Endodermal cell (in vitro differentiated cells): ENCODE measurements at places on chromosomes 6 and 20. TPM values are rescaled to one million over a fixed set of nuclear protein-coding genes. Genes with fewer than 3 reads are reported as not detected.

The HSF2 gene
- total RNA-seq, result 18.1 and 21.0 TPM in 2 replicates

The COQ3 gene
- 8.7 and 10.5 TPM in 2 replicates for total RNA-seq

GRCh38 chr20:15297059-15297875 is 959.9 kb upstream of the FLRT3 start:
- no peaks in the 10 kb centered on the region for H3K4me1 ChIP-seq
- H3K36me3 ChIP-seq, result no peaks in the 10 kb centered on the region
- no peak overlapping the region for H3K4me3 ChIP-seq
- H3K27ac ChIP-seq, result no peak overlapping the region

The ADGRF4 gene
- total RNA-seq, result 1.3 and 1.5 TPM in 2 replicates

The SYTL3 gene
- total RNA-seq, result 0.45 to 0.58 TPM (median 0.57 TPM) in 3 replicates

DNA sequence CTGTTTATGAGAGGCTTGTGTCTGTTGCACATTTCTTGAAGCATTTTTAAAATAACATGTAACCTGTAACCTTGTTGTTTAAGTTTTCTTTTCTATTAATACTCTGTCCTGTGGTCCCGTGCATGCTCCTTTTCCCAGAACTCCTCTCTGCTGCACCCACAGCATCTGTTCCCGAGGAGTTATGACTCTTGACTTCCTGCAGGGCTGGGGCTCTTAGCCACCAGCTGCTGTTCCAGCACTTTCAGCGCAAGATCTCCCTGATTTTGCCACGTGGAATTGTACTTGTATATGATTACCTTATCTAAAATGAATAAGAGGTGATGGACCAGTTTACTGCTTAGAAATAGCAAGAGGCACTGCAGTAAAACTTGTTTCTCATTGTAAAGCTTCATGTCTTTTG is 150.6 kb downstream of the QKI start:
- no peak overlapping the region for H3K4me3 ChIP-seq
- H3K36me3 ChIP-seq, result peaks cover 44% of the 10 kb centered on the region
- H3K27me3 ChIP-seq, result no peaks in the 10 kb centered on the region
- no peak overlapping the region for H3K27ac ChIP-seq
- DNase-seq, result no peak
- no peaks in the 10 kb centered on the region for H3K4me1 ChIP-seq

The REM1 gene
- not detected in 3 replicates for total RNA-seq

- H3K36me3 ChIP-seq, result no peaks in the 10 kb centered on the region
- no peaks in the 10 kb centered on the region for H3K4me1 ChIP-seq
- no peaks in the 10 kb centered on the region for H3K27me3 ChIP-seq
- no peak for DNase-seq
Measured at GRCh38 chr6:109491207-109491938, 8.4 kb upstream of the ZBTB24 start.

- H3K4me3 ChIP-seq, result no peak overlapping the region
- no peak overlapping the region for H3K27ac ChIP-seq
- no peak for DNase-seq
Measured at GRCh38 chr6:55957961-55958422, 82.6 kb upstream of the BMP5 start.

- no peak overlapping the region for H3K4me3 ChIP-seq
- no peak overlapping the region for H3K27ac ChIP-seq
- no peaks in the 10 kb centered on the region for H3K36me3 ChIP-seq
- no peaks in the 10 kb centered on the region for H3K4me1 ChIP-seq
- no peaks in the 10 kb centered on the region for H3K27me3 ChIP-seq
Measured at GRCh38 chr6:169904051-169904922, 152.9 kb downstream of the ERMARD start.

The ZNF341 gene
- 3.5 to 6.4 TPM (median 5.4 TPM) in 3 replicates for total RNA-seq

The PCNA gene
- total RNA-seq, result 169 and 172 TPM in 2 replicates

GRCh38 chr6:110147870-110148269 is 31.6 kb downstream of the WASF1 start:
- no peaks in the 10 kb centered on the region for H3K4me1 ChIP-seq
- no peaks in the 10 kb centered on the region for H3K27me3 ChIP-seq
- H3K27ac ChIP-seq, result no peak overlapping the region
- peaks cover 3% of the 10 kb centered on the region for H3K36me3 ChIP-seq

DNA sequence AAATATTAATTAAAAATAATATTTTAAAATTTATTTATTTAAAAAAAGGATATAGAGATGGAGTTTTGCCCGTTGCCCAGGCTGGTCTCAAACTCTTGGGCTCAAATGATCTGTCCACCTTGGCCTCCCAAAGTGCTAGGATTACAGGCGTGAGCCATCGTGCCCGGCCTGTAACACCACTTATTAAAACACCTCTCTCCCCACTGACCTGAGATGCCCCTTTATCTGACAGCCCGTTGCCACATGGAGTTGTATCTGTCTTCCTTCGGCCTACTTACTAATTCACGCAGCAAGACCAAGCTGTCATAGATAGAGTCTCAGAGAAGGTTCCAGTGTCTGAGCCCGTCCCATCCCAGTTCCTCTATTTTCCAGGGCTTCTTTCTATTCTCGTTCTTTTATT is 30.7 kb downstream of the KIF25 start:
- H3K27ac ChIP-seq, result no peak overlapping the region
- H3K36me3 ChIP-seq, result no peaks in the 10 kb centered on the region
- H3K4me3 ChIP-seq, result no peak overlapping the region

The PRL gene
- total RNA-seq, result not detected in 2 replicates
